Activated T-cell treated with anti-CD3 and anti-CD28 coated beads, Interleukin-2, amount 50 U/mL, for 4 hours (primary cell): ENCODE measurements at places on chromosomes 2 and 18.

- peak; percentile 43 for DNase-seq
Observed at GRCh38 chr18:48007955-48008701, 77.7 kb upstream of the SMAD2 start.

GRCh38 chr18:55136864-55137263 is 177.6 kb upstream of the CCDC68 start:
- no peak for DNase-seq

- DNase-seq: peak; percentile 51
Observed at GRCh38 chr2:232315049-232315922, 63.3 kb upstream of the ALPP start.

DNA sequence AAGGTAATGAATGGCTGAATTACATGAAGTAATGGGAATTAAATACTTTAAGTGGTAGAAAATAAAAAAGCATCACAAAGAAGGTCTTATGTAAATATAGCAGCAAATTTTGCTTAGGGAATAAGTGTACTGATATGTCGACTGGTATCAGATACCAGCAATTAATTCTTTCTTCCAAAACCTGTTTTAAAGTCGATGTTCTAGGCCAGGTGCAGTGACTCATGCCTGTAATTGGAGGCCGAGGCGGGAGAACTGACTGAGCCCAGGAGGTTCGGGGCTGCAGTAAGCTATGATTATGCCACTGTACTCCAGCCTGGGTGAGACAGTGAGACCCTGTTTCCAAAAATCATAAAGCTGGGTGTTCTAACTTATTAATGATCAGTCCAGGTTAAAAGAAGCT is 30.3 kb downstream of the SP3 start:
- DNase-seq: no peak

DNA sequence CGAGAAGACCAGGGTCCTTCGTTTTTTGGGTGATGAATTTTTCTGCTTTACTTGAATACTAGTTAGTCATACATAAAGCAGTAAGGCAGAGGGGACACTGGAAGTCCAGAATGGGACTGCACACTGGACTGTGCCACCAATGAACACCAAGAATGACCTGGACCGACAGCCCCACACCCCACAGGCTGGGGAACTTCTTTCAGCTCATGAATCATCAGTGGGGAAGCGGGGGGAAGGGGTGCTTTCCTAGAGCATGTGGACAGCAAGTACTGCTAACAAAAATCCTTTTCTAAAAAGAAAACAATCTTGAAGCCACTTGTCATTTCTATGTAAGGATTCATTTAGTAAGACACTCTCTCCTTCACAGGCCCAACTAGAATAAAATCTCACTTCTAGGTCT is 86.0 kb downstream of the DTNB start:
- DNase-seq: no peak

GRCh38 chr18:75033516-75033915 is 175.4 kb downstream of the PTGR3 start:
- DNase-seq: no peak

DNA sequence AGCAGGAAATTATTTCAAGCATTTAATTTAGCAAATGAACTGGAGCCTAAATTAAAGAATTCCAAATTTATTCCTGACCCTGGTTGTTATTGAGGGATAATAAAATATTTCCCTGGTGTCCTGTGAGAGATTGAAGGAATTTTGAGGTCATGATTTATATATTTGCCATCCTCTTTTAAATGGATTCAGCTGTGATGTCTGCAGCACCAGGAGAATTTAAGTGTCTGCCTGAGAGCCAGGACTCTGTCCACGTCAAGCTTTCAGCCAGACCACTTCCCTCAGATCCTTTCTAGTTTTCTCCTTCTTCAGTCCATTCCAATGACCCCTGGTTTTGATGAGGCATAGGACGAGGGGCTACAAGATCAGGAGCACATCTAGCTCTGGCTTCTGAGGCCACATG is 59.9 kb downstream of the INO80C start:
- DNase-seq: no peak

GRCh38 chr18:55163550-55163949 is 204.3 kb upstream of the CCDC68 start:
- DNase-seq: no peak

GRCh38 chr2:86150502-86150901 is 44.5 kb downstream of the PTCD3 start:
- DNase-seq: no peak

DNA sequence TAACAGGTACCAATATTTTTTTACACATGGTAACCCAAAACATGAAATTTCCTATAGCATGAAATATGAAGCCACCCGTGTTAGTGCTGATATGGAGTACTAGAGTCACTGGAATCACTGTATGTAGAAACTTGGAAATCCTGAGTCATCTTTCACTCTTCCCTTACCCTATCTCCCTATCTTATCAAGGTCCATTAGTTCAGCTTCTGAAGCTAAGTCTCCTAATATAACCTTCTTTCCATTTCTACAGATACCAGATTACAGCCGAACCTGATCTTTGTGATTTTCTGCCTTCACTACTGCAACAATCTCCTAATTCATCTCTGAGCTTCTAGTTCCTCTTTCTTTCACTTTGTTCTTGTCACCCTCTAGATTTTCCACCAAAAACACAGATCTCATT is 59.0 kb downstream of the SEPTIN10 start:
- no peak for DNase-seq

GRCh38 chr2:505941-506340 is 171.3 kb downstream of the TMEM18 start:
- no peak for DNase-seq

DNA sequence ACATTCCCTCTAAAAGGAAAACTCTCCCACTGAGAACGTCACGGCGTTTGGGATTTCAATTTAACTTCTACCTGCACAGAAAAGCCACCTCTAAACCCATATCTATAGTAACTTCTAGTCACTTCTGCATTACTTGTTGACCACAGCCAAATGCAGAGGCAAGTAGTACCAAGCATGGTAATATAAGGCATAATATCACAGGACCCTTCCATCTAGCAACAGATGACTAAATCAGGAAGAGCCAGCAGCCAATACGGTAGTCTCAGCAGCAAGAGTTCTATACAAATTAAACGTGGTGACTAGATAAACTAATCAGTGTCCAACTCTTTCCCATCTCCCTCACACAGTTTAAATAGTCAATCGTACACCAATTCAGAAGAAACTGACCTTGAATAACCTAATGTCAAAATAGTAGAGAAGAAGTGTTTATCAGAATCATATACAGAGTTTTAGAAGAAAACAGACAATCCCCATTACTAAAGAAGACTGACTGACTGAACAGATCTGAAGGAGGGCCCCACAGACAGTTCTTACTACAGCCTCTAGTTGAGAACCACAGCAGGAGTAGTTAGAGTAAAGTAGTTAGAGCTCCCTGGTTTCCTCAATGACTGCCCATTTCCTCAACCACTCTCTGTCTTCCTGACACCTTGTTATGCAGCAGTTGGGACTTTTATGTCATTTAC is 30.0 kb downstream of the MEMO1 start:
- no peak for DNase-seq

GRCh38 chr2:172081221-172082022 is 3.9 kb upstream of the DLX1 start:
- no peak for DNase-seq

DNA sequence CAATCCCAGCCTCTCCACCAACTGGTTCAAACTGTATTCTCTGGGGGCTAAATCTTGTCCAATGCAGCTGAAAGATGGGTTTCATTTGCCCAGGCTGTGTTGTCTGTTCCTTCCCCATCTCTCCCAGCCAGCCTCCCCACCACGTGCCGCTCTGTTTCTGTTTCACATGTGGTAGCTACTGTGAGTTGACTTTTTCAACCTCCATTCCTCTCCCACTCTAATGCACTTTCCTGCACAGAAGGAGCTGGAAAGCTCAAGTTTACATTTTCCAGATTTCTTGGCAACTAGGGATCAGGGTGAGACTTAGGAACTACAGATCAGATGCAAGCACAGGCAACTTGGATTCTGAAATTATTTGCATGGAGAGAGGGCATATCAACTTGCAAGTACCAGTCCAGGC is 19.0 kb upstream of the NPAS2 start:
- no peak for DNase-seq

DNA sequence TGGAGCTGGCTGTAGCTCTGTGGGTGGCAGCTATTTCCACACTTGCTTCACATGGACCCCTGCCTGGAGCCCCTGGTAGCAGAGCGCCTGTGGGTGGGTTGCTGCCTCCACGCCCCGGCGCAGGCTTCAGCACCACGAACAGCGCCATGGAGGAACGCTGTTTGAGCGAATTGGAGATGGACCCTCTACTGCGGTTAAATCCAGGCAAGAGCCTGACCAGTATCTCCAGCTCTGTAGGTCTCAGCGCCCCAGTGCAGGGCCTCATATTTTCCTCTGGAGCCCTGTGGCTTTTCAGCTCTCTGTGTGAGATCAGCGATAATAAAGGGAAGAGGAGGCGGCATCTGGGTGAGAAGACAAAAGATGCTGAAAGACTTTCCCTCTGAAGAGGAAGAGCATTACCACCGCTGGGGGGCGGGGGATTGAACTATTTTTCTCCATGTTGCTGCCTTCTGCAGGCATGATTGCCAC is 12.0 kb downstream of the ONECUT2 start:
- DNase-seq: no peak

GRCh38 chr2:157172866-157173578 is 84.5 kb upstream of the GALNT5 start:
- DNase-seq: no peak

DNA sequence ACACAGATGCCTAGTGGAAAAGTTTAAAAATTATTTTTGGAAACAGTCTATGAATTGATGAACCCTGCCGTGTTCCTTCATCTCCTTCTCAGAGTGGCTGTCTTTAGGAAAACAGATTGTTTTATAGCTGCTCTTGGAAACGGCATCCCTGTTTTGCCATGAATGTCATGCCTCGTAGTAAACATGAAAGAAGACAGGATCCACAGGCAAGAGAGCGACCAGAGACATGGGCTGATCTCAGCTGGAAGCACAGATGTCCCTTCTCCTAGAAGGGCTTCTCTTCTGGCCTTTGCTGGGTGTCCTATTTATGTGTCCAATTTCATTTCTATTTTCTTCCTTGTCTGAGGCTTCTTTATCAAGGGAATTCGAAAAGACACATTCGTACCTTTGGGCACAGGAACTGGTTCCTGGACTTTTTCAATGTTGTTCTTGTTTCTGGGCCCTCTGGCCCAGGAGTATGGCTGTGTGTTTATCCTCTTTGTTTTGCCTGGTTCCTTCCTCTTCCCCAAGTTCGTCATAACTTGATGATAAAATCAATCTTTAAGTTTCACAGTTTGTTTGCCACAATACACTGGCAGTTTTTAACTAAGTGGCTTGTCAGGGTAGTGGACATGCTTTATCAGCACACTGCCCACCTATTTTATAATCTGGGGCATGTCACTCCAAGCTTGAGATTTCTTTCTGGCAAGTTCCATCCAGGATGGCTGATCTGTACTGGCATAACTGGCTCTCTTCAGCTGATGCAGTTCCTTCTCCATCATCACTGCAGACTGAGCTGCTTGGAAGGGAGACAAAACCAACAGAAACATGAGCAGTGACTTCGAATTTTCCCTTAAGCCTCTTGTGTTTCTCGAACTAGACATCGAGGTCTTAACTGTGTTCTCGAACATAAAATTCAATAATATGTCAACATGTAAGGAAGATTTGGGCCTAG is 63.2 kb upstream of the MGAT4A start:
- DNase-seq: no peak

DNA sequence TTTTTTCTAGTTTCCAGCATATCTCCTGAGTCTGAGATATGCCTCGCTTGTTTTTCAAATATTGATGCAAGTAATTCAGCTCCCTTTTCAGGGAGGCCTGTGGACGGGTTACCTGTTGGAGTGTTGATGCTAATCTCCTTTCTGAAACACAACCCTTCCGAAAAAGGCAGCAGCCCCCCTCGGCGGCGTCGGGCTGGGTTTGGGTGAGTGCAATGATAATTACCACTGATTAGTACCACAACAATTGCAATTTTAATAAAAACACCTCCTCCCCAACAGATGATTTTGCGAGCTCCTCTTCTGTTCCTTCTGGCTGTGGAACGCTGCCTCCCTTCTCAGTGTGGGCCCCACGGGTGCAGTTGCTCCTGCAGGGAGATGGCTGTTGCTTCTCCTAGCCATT is 66.3 kb downstream of the PTGR3 start:
- DNase-seq: no peak

DNA sequence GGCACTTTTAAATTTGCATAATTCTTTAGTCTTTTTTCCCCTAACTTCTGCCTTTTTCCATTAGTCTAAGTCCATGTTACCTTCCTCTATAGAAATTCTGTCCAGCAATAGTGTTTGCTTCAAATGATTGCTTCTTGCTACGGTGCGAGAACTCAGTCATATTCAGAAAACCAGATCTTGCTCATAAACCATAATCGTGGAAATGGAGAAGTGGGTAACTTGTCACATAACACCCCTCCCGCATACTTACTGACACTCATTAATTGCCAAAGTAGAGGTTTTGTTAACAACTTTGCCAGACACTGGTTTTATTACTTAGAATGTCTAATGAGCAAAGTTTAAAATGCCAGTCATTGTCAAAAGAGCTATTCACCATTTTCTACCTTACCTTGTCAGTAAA is 94.3 kb upstream of the TWSG1 start:
- DNase-seq: no peak

- DNase-seq: no peak
Observed at GRCh38 chr2:25032094-25032493, 9.8 kb upstream of the EFR3B start.

DNA sequence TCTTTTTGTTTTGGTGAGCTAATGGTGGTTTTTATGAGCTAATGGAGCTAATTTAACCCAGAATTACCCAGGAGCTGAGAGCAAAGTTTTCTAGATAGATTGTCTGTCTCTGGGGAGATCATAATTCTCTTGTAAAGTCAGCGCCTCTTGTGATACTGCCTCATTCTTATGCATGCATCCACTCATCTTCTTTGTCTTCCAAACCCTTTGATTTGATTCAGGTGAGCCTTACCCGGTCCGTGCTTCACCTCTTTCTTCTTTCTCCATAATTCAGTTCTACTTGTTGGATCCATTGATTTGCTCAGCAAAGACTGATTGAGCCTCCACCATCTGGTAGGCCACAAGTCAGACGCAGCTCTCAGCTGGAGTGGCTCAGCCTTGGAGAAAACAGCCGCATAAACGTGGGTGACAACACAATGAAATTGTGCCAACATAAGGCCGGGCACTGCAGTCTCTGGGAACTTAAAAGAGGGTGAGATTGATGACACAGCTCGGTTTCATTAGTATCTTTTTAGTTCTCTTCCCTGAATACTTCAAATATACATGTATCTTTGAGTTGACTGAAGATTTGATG is 158.5 kb upstream of the SH3BP4 start:
- no peak for DNase-seq

DNA sequence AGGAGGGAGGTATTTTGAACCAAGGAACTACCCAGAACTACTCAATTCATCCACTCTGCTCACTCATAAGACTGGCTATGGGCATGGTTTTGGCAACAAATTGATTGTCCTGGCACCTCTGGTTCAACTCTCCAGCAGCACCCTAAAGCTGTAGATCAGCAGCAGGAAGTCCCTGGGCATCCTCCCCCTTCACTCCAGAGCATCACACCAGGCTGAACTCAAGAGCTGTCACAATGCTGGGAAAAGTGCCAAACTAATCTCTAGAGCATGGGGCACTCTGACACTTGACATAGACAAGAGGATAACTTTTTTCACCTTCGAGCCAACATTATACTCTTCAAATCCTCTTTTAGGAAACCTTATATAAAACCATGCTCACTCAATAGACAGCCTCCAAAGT is 154.1 kb upstream of the RBBP8 start:
- DNase-seq: no peak
